ENCODE measurements at places on chromosomes 13 and 19.

GRCh38 chr13:44651209-44651608 lies 75.1 kb upstream of the TSC22D1 start:
- no peak for DNase-seq

- DNase-seq, result no peak
Observed at GRCh38 chr13:79604752-79605151, 123.8 kb downstream of the NDFIP2 start.

GRCh38 chr19:37955986-37956385 lies 49.0 kb downstream of the SIPA1L3 start:
- no peak for DNase-seq

- DNase-seq, result peak; percentile 84
Observed at GRCh38 chr19:47391510-47392223, 27.7 kb downstream of the MEIS3 start.

- DNase-seq, result no peak
Observed at GRCh38 chr13:52348071-52348470, 57.9 kb downstream of the THSD1 start.

GRCh38 chr19:39328046-39328705 lies 7.5 kb upstream of the LRFN1 start:
- peak; percentile 88 for DNase-seq

- DNase-seq, result no peak
Observed at GRCh38 chr13:95245071-95245470, 56.2 kb downstream of the ABCC4 start.

DNA sequence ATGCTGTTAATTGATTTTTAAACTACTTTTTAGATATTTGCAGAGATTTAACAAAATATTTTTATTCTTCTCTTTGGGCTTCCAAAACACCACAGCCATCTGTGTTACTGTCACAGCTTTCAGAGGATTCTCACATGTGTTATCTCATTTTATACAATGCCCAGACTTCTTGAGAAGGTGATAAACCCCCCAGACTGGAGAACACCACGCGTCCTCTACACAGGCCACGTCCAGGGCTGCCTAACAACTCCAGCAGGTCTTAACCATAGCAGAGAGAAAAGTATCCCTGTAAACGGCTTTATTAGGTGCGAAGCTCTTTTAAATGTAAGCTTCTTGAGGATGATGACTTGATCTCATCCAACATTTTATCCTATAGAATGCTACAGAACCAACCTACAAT lies 2.0 kb downstream of the GPR183 start:
- DNase-seq, result no peak

GRCh38 chr13:77406644-77407440 lies 79.9 kb upstream of the MYCBP2 start:
- DNase-seq, result no peak

GRCh38 chr19:42254089-42254849 lies 659 bp downstream of the ERF start:
- DNase-seq, result peak; percentile 60

- no peak for DNase-seq
Observed at GRCh38 chr19:6667114-6667627, 2.8 kb downstream of the TNFSF14 start.

GRCh38 chr13:64471916-64472315 lies 2758.2 kb downstream of the PCDH9 start:
- no peak for DNase-seq

- DNase-seq, result no peak
Observed at GRCh38 chr13:32409561-32410421, 18.1 kb downstream of the N4BP2L1 start.

GRCh38 chr19:5877882-5878281 lies 7.5 kb upstream of the FUT5 start:
- DNase-seq, result no peak

- DNase-seq, result no peak
Observed at GRCh38 chr19:41088151-41088550, at the start of gene CYP2A13. Gene CYP2A13 (plus strand): TSS chr19:41088451. CDS start chr19:41088472, 21 bp downstream.

- no peak for DNase-seq
Observed at GRCh38 chr13:99151516-99151915, 49.1 kb upstream of the UBAC2 start.

- DNase-seq, result no peak
Observed at GRCh38 chr13:62653371-62653770, 1237.7 kb upstream of the PCDH20 start.

DNA sequence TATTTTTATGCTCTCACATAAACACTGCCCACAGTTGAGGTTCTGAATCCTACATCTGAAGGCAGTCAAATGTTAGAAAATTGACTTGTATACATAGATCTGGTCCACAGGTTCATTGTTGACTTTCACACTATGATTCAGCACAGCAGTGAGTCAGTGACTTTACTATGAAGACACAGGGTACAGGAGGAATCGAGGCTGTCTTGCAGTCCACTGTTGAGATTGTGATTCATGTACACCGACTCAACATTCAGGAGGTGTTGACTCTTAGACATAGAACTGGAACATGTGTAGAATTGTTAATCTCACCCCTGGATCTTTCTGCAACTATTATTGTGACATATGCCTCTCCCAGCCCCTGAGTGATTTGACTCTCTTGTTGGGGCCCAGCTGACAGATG lies 74.3 kb upstream of the ZNF43 start:
- DNase-seq, result no peak

DNA sequence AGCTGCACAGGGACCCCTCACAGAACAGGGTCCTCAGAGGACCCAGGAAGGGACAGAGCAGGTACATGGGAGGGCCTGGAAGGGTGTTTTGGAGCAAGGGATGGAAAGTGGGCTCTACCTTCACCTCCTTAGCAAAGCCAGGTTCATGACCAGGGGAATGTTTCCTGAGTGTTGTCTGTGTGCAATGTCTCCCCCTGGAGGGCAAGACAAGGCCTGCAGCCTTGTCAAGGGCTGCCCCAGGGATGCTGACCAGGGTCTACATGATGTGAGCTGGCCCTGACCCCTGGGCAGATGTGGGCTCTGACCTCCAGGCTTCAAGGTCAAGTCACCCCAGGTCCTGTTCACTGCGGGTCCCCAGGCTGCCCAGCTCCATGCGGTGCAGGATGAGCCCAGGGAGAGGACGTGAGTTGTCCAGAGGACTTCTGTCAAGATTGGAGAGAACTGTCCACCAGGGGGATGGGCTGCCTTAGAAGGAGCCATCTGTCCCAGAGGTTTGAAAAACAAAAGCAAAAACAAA lies 1.0 kb upstream of the CEACAM1 start:
- DNase-seq, result peak; percentile 62

DNA sequence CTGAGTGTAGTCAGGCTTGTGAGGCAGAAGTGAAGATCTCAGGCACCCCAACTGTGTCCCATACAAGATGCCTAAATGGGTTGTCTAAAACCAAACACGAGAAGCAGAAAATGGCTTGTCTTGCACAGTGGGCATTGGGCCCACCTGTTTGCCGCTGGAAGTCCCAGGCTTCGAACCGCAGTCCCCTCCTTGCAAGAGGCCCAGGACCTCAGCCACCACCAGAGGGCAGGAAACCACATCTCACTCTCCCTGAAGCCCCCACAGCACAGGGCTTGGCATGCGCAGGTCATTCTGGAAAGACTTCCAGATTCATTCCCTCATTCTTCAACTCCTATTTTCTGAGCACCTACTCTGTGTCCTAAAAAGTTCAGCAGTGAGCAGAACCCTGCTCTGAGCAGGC lies 973.7 kb downstream of the UQCRFS1 start:
- no peak for DNase-seq

DNA sequence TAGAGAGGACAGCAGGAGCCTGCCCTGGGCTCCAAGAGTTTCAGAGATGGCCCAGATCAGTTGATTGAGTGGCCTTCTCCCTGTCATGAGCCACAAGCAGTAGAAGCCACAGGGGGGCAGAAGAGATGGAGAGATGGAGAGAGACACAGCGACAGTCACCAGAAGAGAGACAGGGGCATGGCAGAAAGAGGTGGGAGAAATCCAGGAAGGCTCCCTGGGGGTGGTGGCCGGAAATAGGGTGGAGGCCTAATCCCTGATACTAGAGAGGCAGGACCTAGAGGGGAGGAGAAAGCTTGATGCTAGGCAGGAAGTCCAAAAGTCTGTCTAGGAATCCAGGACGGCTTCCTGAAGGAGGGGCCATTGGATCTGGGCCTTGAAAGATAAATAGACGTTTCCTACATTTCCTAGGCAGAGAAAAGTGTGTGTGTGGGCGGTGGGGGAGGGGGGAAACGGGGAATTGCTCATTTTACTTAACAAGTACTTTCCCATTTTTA lies 9.6 kb upstream of the TPM4 start:
- DNase-seq, result no peak

DNA sequence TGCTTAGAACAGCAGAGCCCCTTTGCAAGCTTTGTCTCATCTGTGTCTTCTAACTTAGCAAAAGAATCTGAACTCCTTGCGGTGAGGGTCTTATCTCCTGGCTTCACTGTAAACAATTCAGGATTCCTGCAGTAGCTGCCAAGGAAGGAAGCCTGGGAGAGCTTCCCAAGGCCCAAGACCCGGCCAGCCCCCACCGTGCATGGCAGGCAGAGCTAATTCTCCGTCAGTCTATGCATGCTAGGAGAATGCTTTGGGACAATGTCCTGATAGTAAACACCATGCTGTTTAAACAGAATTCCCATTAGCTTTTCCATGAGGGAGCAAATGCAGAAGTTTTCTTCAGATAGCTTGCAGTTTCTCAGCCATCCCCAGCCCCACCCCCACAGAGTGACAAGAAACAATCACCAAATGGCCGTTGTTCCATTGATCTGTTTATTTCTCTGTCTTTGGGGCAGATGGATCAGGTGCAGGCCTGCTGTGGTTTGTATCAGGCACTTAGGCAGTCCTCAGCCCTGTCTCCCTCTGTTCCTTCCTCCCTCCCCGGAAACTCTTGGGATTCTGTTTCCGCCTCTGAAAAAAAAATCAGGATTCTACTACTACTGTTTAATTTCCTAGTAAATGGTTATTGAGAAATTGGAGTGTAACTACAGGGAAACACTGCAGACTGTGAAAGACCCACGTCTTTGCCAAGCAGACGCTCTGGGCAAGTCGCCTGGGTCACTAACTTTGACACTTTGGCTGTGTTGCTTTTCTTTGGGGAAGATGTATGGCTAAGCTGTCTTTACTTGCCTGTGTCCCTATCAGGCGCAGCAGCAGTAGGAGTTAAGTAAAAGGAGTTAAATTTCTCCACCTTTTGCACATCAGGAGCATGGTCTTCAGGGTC lies 40.7 kb upstream of the SPATA13 start:
- DNase-seq, result no peak

DNA sequence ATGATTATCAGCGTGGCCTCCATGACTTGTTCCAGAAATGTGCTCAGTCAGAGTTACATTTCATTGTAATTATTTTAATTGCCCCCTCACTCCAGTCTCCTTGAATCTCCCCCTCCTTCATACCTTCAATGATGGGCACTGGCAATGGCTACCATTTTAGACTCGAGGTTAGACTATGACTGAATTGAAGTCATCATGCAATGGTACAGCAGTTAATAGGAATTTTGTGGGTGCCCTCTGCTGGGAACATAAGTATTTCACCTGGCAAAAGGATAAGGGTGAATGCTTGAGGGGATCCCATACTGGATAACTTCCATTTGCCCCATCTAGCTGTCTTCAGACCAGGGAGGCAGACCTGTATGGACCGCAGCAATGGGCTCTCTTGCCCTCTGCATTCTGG lies 32.2 kb upstream of the USP12 start:
- no peak for DNase-seq

- DNase-seq, result no peak
Observed at GRCh38 chr19:31318790-31319425, 30.3 kb downstream of the TSHZ3 start.

DNA sequence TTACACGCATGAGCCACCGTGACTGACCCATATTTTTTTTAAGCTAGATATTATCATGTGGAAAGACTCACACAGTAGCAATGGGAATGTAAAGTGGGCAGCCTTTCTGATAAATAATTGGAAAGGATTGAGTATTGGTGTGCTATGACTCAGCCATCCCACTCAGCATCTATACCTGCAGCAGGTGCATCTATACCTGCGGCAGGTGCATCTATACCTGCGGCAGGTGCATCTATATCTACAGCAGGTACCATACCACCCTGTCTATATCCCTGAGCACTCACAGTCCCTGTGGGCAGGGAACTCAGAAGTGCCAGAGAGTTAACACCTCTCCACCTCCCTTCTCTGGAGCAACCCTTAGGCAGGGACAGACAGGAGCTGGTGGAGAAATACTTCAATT lies 5.2 kb upstream of the LRRC8E start:
- no peak for DNase-seq

- DNase-seq, result no peak
Observed at GRCh38 chr13:27446986-27447583, 3.3 kb downstream of the MTIF3 start.

- no peak for DNase-seq
Observed at GRCh38 chr19:34678421-34678820, 943 bp downstream of the ZNF302 start.

DNA sequence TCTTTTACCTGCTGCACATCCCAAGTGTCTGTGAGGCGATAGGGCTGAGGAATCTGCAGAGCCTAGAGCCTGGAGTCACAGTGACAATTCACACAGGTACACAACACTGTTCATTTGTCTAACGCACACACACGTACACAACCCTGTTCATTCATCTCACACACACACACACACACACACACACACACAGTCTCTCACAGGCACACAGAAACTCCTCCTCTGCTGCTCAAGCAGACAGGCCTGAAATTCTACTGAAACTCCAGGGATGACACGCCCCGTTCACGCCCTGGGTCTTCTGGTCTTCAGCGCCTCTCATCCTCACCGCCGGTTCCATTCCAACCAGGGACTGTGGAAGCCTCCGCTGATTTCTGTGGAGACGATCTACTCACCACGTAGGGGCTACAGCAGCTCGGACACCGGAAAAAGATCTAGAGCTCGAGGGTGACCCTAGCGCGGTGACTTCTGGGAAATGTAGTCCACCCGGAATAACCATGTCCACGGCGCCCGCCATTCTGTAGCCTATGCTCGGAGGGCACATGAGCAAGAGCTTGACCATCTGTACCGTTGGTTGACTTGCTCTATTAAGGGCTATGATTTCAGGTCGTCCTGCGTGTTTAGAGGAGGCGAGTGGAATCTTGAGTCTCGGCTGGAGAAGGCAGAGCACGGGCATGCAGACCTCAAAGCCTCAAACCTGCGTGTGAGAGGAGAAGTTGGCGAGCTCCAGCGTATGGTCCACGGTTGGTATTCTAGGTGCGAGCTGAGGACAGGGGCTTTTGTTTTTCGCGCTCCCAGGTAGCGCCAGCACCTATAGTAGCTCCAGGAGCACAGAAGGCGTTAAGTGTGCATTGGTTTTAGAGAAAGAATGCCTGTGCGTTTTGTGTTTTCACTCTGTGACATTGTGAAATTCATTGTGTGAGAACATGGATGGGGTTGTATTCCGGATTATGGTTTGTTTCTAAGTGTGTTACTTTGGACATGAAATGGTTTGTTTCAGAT lies 33.4 kb downstream of the ZNF45 start:
- DNase-seq, result peak; percentile 43

GRCh38 chr13:53121131-53121773 lies 92.6 kb downstream of the OLFM4 start:
- DNase-seq, result no peak

DNA sequence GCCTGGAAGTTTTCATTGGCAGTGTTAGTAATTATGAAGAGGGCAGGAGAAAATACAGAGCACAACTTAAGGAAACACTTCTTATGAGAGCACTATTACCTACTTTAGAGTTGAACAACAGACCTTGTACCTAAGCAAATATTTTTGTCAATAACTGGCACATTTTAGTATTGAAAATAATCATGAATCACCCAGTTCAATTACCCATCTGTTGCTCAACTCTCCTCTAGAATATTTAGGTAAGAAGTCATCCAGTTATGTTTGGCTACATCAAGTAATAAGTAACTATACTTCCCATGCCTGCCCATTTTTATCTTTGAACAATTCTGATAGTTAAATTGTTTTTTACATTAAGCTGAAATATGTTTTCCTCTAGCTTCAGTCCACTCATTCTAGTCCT lies 893.4 kb downstream of the DIAPH3 start:
- no peak for DNase-seq

Data from effector memory CD8-positive, alpha-beta T cell (primary cell).